DMS 273 treated with DMSO at 0.1 percent for 48 hours (cell line): ENCODE measurements at places on chromosomes 3 and 15.

- DNase-seq: no peak
These were observed 153.6 kb upstream of the LINGO1 start for GRCh38 chr15:77786181-77786890.

GRCh38 chr15:63012444-63012843 lies 30.1 kb upstream of the TPM1 start:
- no peak for DNase-seq

- DNase-seq: no peak
These were observed 572.6 kb downstream of the FOXP1 start for GRCh38 chr3:71010726-71011455.

- DNase-seq: no peak
These were observed 5.2 kb downstream of the OCA2 start for GRCh38 chr15:28093752-28094535.

- no peak for DNase-seq
These were observed 71.6 kb downstream of the CLASP2 start for GRCh38 chr3:33646406-33646805.

DNA sequence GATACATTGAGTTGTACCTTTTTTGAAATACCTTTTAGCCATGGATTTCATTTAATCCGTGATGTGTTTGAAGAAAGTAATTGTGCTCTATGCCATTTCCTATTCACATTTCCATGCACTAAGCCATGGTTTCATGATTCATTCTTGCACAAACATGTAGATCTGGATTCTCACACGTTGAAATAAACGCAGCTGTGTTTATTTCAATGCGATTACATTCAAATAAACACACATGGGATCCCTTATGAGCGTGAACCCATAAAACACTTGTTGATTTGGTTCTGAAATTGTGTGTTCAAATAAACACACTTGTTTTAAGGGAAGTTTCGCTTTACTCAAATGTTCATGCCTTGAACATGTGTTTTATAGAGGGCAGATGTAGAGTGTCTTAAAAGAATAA lies 39.2 kb downstream of the BBX start:
- DNase-seq: no peak

- DNase-seq: no peak
These were observed 87.3 kb upstream of the PROK2 start for GRCh38 chr3:71872256-71872655.

GRCh38 chr3:178059119-178059518 lies 477.1 kb upstream of the KCNMB2 start:
- DNase-seq: no peak

- no peak for DNase-seq
These were observed 23.5 kb downstream of the COLQ start for GRCh38 chr3:15497964-15498363.

DNA sequence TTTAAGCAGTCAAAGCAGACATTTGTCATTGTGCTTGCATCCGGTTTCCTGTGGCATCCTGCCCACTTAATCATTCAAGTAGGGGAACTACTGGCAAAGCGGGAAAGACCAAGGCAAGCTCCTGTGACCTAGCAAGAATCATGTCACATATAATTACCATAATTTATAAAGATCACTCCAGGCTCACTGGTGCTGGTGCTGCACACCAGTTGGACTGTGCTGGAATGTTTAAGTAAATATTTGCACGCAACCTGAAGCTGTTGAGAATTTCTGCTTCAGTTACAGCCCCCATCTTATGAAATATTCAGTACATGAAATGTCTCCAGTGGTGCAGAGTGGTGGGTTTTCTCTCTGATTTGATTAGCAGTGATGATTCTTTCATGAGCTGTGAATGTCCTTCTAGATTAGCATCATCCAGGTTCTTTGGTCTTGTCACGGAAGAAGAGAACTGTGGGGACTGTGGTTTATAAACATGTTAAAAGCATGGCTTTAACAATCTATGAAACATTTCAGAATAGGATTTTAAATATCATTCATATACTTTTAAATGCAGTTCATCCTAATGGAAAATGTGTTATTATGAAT lies 621.3 kb upstream of the EPHA6 start:
- DNase-seq: no peak

DNA sequence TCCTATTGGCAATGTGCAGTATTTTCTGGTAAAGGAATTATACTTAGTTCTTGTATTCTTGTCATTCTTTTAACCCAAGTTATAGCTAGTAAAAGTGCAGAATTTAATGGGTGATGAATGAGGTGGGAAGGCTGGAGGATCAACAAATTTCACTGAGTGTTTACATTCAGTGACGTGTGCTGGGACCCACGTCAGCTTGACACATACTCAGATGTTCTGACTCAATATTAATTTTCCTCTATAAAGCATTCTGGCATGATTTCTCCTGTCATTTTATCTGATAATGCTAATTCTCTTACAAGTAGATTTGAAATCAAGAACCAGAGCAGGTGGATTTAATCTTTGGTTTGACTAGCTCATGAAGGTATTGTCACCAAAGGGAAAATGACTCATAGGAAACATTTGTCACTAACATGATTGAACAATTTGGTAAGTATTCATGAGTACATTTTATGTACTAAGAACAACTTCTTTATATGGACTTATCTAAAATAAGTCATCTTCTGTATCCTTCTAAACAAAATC lies 71.0 kb upstream of the SYNPR start:
- no peak for DNase-seq

GRCh38 chr15:50904211-50904610 lies 4.3 kb upstream of the AP4E1 start:
- no peak for DNase-seq

DNA sequence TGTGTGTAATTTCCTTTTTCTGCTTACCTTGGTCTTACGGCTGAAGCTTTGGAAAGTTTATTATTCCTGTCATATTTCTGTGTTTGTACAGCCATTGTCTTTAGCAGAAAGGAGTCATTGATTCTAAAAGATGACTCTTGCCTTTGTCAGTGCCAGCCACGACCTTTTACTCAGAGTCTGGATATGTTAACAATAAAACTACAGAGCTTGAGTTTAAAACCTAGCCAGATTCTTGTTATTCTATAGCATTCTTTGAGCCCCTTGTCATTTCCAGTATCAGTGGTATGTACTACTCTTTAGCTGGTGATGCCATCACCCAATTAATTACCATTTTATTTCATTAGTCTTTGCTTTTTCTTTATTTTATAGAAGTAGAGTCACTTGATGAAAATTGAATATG lies 142.4 kb downstream of the TCF12 start:
- DNase-seq: no peak

GRCh38 chr3:143315766-143316165 lies 196.2 kb downstream of the CHST2 start:
- no peak for DNase-seq

GRCh38 chr15:74036271-74037170 lies 42.0 kb downstream of the PML start:
- no peak for DNase-seq

GRCh38 chr15:83565138-83565537 lies 88.8 kb upstream of the ADAMTSL3 start:
- DNase-seq: no peak

DNA sequence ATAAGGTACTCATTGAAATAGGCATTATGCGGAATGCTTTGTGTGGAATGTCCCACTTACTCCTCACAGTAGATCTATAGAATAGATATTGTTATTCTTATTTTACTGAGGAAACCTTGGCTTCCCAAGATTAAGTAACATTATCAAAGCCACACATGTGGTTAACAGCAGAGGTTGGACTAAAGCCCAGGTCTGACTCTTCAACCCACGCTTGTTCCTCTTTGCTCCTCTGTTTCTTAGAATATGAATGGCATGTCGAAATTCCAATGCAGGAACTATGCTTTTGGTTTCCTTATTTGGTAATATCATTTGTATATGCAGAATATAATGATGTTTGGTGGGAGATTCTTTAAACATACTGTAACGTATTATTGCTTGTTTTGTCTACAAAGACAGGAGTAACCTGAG lies 818.8 kb upstream of the LMCD1 start:
- no peak for DNase-seq

DNA sequence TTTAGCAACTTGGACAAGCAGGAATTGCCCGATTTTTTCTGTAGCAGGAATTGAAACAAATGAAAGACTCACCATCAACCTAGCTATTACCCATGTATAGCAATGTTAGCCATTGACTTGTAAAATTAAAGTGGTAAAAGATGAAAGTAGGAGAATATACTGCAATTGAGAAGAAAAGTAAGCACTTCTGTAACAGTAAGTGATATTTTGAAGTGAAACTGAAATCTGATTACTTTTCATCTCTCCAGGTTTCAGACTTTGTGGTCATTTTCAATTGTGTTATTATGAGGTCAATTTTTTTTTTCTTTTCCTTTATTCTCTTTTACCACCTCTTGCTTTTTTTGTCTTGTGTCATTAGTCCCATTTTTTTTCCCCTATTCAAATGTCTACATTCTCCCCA lies 1078.2 kb downstream of the ZPLD1 start:
- no peak for DNase-seq

DNA sequence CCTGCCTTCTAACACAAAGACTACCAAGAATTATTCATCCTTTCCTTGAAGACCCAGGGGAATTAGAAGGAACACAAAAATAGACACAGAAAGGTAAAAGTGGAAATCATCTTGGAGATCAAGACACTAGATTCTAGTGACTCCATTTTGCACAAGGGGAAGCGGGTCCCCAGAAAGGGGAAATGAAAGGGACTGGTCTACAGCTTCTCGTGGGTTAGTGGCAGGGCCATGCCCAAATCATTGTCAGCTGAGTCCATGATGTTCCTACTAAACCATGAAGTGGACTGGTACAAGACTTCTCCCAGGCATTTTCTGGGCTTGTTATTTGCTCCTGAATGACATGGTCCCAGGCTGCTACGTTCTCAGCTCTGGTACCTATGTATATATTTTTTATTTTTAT lies 230.7 kb upstream of the TPRG1 start:
- no peak for DNase-seq

- no peak for DNase-seq
These were observed 107.1 kb downstream of the MECOM start for GRCh38 chr3:169556349-169556870.

GRCh38 chr3:8994226-8994625 lies 31.0 kb upstream of the RAD18 start:
- no peak for DNase-seq

GRCh38 chr3:128491691-128491940 lies 1.4 kb downstream of the GATA2 start:
- DNase-seq: no peak

GRCh38 chr3:131925571-131925970 lies 109.2 kb downstream of the CPNE4 start:
- DNase-seq: no peak

DNA sequence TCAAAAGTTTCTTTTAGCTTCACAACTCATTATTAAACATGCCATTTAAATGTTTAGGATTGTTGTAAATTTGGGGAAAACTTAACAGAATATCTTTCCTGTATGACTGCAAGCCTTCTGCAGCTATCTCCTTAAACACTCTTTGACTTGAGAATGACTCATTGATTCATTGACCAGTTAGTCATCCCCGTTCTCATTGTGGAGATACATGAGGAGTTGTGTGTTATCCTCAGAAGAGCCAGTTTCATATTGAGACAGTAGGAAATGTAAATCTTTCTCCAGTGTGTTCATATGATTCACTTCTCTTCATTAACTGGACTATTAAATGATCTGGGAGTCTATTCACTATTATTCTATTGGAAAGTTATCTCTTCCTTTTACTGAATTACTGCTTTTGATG lies 83.0 kb downstream of the CRYGS start:
- DNase-seq: no peak

DNA sequence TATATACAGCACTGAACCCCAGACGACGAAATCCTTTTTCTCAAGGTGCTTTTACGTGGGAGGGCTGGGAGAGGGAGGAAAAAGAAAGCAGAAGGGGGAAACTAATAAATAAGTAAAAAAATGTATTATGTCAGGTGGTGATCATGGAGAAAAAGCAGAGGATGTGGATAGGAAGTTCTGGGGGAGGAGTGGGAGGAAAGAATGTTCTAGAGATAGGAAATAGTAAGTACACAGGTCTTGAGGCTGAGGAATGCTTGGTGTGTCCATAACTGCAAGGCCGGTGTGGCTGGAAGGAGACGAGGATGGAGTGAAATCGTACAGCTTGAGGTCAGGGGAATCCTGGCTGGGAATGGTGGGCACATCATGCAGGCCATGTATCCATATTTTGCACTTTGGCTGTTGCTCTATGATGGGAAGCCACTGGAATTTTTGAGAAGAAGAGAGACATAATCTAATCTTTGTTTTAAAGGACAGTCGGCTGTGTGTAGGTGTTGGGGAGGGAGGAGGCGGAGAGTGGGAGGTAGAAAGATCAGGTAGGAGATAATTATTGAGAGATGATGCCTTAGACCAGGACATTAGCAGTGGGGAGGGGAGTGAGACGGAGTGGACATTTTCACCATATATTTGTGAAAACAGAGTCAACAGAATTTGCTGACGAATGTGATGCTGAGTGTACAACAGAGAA lies 1.8 kb upstream of the UBE2E2 start:
- DNase-seq: no peak

DNA sequence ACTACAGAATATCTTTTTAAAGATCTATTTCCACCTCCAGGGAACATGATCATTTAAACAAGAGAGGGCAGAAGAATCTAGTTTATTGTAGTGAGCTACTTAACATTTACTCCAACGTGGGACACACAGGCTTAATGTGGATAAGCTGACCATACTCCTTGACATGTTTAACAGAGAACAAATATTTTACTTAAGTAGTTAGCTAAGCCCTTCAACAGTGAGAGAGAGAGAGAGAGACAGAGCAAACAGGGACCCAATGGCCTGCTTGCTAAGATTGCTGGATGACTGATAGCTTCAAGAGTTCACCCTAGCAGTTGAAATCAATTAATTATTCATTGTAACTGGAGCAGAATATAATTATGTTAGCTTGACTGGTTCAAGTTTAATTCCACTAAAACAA lies 158.6 kb downstream of the ADAM10 start:
- DNase-seq: no peak

- DNase-seq: no peak
These were observed 203.0 kb downstream of the TIGIT start for GRCh38 chr3:114496874-114497273.

GRCh38 chr3:18238746-18239331 lies 186.3 kb downstream of the SATB1 start:
- DNase-seq: no peak

DNA sequence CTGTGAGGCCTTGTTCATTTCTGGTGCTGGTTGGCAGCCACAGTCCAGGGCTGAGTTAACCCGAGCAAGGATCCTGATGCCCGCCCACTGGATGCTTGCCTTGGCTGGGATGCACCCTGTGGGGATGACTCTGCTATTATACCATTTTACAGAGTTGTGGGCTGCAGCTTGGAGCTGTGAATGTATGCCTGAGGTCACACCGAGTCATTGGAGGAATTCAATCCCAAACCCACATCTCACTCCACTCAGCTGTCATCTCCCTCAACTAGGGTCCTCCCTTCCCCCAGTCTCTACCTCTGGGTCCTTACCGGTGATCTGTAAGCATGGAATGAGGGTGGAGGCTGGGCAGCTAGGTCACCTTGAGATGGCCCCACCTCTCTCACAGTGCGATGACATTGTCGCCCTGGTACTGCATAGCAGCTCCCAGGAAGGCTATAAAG lies 22.1 kb downstream of the MAPKAPK3 start:
- DNase-seq: no peak

- DNase-seq: no peak
These were observed 33.5 kb downstream of the CHAC1 start for GRCh38 chr15:40986820-40987219.

- no peak for DNase-seq
These were observed 44.5 kb downstream of the NANOGP8 start for GRCh38 chr15:35040339-35041255.

GRCh38 chr3:16318176-16318575 lies 53.2 kb downstream of the OXNAD1 start:
- DNase-seq: no peak

- no peak for DNase-seq
These were observed 1.2 kb downstream of the ZBTB11 start for GRCh38 chr3:101675709-101676215.

GRCh38 chr3:90241481-90241880 lies 1134.1 kb downstream of the EPHA3 start:
- DNase-seq: no peak
